ENCODE measurements at places on chromosomes 7 and 10. TPM values are rescaled to one million over a fixed set of nuclear protein-coding genes. Genes with fewer than 3 reads are reported as not detected.

Gene RELN
- total RNA-seq: 1.3 TPM

Gene TFR2
- 0.17 TPM for total RNA-seq

Gene NSMCE4A
- total RNA-seq: 64.7 TPM

Gene C10orf71
- not detected for total RNA-seq

Gene OR2A5
- not detected for total RNA-seq

Gene PCDH15
- not detected for total RNA-seq
